ENCODE measurements at places on chromosomes 3 and 15. TPM values are rescaled to one million over a fixed set of nuclear protein-coding genes. Genes with fewer than 3 reads are reported as not detected.

GRCh38 chr3:101131767-101132166 lies 138.5 kb upstream of the ABI3BP start:
- no peak for DNase-seq

DNA sequence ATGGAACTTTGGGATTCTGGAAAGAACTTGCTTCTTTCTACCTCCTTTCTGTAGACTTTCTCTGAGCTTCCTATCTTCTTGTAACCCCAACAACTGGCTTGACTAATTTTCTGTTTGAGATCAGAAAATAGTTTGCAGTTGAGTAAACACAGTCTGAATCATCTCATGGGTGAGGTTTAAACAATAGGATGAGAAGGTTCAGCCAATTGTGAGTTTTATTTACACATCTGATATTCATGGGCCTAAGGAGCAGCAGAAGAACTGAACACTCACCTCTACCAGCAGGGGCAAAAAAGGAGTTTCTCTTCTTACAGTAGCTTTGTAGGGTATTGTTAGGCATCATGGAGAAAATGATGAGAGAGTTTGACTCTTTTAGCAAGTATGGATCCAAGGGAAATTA lies 54.2 kb downstream of the DTWD1 start:
- peak; percentile 31 for DNase-seq

Gene CALML4
- 1.8 TPM for total RNA-seq

Gene OR5K4
- total RNA-seq = not detected

Measured in Caki2 (cell line).